ENCODE measurements at places on chromosomes 1 and 21.

DNA sequence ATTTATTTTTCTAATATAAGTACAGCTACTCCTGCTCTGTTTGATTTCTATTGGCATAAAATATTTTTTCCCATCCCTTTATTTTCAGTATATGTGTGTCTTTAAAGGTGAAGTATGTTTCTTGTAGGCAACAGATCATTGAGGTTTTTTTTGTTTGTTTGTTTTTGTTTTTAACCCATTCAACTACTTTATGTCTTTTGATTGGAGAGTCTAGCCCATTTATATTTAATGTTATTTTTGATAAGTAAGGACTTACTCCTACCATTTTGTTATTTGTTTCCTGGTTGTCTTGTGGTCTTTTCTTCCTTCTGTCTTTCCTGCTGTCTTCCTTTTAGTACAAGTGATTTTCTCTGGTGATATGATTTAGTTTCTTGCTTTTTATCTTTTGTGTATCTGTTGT is 285.1 kb upstream of the PROX1 start:
- DNase-seq = no peak

GRCh38 chr1:75992312-75992711 is 60.1 kb upstream of the ASB17 start:
- DNase-seq = no peak

DNA sequence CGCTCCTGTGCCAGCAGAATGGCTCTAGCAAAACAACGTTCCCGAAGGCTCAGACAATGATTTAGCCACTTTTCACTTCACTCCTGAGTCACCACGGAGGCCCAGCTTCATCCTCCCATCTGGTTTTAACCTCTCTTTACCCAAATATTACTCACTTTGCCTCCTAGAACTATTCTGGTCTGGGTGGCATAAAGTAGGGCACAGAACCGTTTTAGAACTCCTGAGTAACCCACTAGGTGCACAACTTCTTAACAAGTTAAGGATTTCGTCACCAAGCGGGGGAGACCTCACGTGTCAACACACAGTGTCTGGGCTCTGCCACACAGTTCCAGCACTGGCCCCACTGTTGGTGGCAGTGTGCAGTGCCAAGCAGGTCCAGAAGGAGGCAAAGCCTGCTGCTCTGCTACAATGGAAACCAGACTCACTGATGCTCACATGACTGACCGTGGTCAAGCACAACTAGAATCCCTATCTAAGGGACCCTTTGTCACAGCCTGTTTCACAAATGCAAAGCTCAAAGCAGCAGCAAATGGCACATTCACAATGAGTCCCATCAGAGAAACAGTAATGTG is 121.7 kb downstream of the SIPA1L2 start:
- no peak for DNase-seq

GRCh38 chr1:5386371-5386770 is 605.9 kb downstream of the NPHP4 start:
- no peak for DNase-seq

DNA sequence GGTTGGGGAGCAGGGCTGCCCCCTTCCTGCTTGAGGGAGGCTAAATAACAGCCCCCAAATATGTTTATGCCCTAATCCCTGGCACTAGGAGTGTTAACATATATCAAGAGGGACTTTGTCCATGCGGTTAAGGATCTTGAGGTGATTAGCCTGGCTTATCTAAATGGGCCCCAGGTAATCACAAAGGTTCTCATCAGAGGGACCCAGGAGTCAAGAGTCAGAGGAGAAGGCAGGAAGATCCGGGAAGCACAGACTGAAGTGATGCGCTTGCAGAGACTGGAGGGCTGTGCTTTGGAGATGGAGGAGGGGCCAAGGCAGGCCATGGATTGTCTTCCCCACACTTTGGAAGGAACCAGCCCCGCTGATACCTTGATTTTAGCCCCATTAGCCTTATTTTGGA is 86.4 kb downstream of the IER5 start:
- no peak for DNase-seq

- DNase-seq = no peak
Measured at GRCh38 chr1:164644774-164645644, 86.0 kb downstream of the PBX1 start.

GRCh38 chr1:6961905-6962477 is 176.7 kb downstream of the CAMTA1 start:
- DNase-seq = no peak

- DNase-seq = no peak
Measured at GRCh38 chr1:8439015-8439702, 121.2 kb downstream of the SLC45A1 start.

DNA sequence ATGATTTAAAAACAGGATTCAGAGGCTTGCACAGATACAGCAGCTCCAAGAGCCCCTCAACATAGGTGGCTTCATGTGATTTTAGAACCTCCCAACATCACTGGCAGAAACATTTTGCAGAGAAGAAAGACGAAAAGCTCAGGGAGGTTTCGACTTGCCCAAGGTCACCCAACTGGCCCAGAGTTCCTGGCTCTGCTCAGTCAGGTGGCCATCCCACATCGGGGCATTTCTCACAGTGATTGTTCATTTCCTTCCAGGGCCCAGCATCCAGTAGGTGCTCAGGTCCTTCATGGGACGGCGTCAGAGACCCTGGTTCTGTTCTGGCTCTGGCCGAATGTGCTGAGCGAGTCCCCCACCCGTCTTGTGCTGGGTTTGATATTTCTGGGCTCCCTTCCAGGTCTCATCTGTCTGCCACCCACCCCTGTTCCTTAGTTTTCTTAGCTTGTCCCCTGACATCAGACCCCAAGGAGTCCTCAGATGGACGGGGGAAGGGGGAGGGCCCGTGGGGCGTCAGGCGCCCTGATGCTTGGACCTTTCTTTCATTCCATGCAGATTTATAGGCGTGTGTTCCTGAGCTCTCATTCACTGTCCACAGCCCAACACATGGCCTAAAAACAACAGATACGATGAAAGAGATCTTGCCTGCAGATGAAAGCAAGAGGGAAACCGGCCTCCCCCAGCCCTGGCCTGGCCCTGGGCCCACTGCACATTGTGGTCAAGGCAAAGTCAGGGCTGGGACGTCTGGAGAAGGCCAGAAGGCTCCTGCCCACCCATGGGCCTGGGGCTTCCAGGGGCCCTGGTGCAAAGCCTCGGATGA is 123.1 kb upstream of the ZBTB40 start:
- DNase-seq = no peak

DNA sequence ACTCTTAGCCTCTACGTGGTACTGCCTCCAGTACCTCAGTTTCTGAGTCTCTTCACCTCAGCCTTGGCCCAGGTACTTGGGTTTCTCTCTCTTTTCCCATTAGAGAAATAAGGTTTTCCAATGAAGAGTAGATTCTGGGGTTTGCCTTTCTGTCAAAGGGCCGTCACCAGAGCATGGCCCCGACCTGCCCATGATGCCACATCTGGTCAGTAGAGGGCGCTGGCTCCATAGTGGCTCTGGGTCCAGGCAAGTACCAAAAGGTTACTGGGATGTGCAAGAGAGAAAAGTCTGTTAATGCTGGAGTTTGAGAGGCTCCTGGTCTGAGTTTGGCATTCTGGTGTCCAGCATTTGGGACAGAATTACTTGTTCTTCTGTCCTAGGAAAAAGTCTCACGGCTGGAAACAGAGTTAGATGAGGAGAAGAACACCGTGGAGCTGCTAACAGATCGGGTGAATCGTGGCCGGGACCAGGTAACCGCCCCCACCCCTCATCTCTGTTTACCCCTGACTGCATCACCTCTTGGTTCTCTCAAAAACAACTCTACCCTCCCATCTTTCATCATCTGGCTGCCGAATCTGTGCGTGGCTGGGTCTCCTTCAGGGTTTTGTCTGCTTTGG is 5.3 kb upstream of the TUFT1 start:
- peak; percentile 83 for DNase-seq

DNA sequence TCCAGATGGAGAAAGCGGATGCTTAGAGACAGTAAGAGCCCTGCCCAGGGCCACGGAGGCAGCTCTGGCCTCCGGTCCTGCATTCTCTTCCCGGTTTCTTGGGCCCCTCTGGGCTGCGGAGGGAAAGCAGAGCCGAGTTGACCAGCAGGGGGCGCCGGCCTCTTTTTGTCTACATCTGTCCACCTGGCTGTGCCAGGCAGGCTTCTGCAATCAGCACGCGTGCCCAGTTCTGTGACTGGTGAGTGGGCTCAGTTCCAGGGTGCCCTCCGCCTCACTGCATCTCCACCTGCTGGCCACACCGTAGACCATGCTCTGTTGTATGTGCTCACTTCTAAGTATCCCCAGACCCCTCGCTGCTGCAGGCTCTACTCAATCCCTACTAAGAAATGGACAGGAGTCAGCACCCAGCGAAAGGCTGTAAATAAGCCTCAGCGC is 6.7 kb upstream of the HUNK start:
- peak; percentile 62 for DNase-seq

DNA sequence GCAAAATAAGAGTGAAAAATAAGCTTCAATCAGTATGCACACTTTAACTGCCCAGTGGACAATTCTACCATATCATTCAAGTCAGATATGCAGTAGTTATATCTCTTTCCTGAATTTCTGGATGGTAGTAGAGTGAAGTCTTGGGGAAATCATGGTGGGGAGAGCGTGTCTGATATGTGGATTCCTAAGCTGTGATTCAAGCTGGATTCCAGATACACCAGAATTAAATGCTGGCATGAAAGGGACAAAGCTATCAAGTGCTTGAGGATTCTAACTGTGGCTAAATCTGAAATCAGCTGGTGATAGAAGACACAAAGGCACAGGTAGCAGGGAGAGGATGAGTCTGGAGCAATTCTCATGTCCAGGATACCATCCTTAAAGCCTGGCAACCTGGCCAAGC is 323.5 kb downstream of the DUSP10 start:
- no peak for DNase-seq

DNA sequence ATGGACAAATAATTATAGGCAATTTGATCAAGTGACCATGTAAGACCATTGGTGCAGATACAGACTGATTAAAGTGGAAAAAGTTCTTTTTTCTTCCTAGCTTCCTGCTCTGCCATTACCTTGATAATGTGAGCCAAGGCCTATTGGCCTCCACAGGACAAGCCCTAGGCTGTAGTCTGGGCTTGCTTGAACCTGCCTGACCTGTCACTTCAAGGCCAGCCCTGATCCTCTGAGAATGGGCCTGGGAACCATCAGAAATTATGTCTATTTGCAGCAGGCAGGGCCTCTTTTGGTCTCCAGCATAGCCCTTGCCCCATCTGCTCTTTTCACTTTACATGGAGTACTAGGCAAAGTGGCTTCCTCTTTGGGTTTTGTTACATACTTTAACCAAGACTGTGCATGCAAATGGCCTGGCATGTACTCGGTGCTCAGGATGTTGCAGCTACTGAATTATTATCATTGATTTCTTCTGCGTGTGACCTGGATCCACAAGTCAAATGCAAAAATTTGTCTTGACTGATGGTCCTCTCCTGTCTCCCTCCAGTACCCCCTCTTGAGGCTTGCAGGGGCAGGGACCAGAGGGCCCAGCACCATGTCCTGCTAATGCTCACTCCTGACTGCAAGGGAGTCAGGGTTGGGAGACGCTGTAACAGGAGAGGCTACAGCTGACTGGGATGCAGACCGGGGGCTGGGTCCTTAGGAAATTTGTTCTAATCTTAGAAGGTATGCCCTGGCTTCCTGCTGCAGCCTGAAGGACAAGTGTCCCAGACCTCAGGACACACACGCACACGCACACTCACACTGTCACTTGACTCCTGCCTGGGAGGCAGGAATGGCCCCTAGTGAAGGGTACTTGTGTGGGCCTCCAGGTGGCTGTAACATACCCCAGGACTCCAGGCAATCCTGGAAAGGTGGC is 39.4 kb downstream of the RCSD1 start:
- DNase-seq = no peak

- no peak for DNase-seq
Measured at GRCh38 chr1:208007938-208008342, 97.0 kb upstream of the CD34 start.

DNA sequence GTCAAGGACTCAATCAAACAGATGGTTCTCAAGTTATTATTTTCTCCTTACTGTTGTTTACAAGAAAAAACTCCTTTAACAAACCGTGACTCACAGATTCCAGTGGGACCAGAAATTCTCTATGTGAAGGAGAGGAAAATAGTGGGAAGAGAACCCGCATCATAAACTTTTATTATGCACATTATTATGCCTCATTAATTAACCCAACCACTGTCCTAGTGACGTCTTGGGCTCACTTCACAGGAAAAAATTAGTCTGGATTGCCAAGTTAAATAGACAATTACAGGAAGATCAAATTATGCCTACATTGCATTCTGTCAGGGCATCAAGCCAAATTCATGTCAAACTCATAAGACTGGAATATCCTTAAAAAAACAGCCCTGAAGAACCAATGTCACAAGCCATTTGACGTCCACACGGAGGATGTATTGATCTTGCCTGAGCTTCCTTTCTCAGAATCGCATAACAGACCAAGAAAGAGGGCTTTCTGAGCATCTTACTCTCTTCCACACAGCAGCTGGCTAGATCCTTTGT is 347.8 kb downstream of the DUSP10 start:
- no peak for DNase-seq

- DNase-seq = no peak
Measured at GRCh38 chr1:232248276-232248820, 381.6 kb downstream of the SIPA1L2 start.

DNA sequence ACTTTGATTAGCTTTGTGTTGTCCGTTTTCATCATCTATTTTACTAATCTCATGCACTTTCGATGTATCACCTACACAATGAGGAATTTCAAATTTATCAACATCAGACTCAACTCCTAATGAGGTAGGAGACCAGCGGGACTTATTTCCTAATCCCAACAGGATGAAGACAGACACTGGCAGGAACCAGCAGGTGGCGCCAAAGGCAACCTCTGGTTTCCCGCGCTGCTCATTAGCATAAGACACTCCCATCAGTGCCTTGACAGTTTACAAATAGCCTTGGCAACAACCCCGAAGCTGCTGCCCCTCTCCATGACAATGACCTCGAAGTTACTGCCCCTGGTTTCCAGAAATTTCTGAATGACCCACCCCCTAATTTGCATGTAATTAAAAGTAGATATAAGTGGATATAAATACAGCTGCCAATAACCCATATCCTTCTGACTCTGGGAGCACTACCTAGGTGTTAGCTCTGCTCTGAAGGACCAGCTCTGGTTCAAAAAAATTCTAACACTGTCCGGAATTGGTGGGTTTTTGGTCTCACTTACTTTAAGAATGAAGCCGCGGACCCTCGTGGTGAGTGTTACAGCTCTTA is 974.8 kb downstream of the ADGRL2 start:
- peak; percentile 26 for DNase-seq

GRCh38 chr1:153629971-153630370 is 1.7 kb downstream of the S100A1 start:
- no peak for DNase-seq

DNA sequence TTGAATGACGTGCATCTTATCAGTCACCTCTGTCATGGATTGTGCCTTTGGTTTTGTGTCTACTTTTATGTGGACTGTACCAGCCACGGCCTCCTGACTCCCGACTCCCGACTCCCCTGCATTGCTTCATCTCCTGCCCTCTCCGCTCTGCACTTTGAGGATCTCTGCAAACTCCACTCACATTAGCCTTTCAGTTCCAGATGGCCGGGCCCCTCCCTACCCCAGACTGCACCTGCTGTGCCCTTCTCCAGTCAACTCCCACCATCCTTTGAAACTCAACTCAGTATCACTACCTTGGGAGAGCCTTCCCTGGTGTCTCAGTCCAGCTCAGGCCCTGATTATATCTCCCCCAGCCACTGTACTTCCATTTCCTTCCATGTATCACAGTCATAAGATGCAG is 71.4 kb downstream of the MDM4 start:
- no peak for DNase-seq
